Skeletal muscle tissue (tissue), 5 donors: ENCODE measurements at places on chromosomes 5 and 9. TPM values are rescaled to one million over a fixed set of nuclear protein-coding genes. Genes with fewer than 3 reads are reported as not detected.

KIAA1958 gene
- total RNA-seq: 3.7 TPM

LRRC19 gene
- total RNA-seq: not detected

PCDHGA12 gene
- total RNA-seq: 3.1 TPM

CATSPER3 gene
- 0.52 TPM for total RNA-seq

MAMDC2 gene
- total RNA-seq: 11.0 TPM

PCDHB12 gene
- total RNA-seq: 1.6 TPM

SPAG8 gene
- total RNA-seq: 0.52 TPM

HACD4 gene
- 2.1 TPM for total RNA-seq

HK3 gene
- total RNA-seq: 4.2 TPM

IL5 gene
- total RNA-seq: not detected

DBH gene
- total RNA-seq: not detected

SLC6A18 gene
- not detected for total RNA-seq

NMUR2 gene
- not detected for total RNA-seq

ARHGEF28 gene
- 8.4 TPM for total RNA-seq

FAM120A gene
- 111 TPM for total RNA-seq

FAM193B gene
- total RNA-seq: 11.0 TPM

C5orf46 gene
- not detected for total RNA-seq

GIN1 gene
- total RNA-seq: 11.5 TPM

SPINK7 gene
- total RNA-seq: not detected

SPINK14 gene
- not detected for total RNA-seq

DIPK1B gene
- total RNA-seq: 11.0 TPM

ARID3C gene
- not detected for total RNA-seq

ZFP2 gene
- 1.6 TPM for total RNA-seq

KIF24 gene
- 5.7 TPM for total RNA-seq

AQP7 gene
- total RNA-seq: 6.3 TPM

GABRA1 gene
- not detected for total RNA-seq

KIAA0825 gene
- total RNA-seq: 5.2 TPM

CCDC152 gene
- total RNA-seq: 1.6 TPM
